ENCODE measurements at places on chromosomes 3 and 15.
A peak's percentile ranks its signal among the peaks of the same experiment; 100 is the strongest.

DNA sequence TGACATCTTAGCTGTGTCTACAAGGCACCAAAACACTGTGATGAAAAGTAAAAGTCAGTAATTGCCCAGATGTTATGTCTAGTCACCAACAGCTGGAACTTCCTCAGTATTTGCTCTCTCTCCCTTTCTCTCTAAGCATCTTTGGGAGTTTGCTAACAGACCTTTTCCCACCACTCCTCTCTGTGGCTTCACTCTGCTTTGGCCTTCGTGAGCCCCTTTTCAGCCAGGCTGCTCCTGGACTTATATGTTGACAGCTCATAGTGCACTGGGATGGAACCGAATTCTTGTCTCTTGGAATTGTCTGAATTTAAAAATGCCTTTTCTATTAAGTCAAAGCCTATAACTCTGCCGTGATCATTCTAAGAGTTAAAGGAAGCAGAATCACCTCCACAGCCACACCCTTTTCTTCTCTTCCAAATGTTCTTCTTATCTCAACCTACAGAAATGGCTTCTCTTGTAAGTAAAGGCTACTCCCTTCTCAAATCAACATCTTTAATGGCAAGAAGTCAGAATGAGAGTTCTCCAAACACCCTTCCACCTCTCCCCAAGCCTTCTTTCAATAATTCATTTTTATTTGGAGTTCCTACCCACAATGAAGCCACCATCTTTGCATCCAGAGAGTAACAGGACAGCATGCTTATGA, 17.2 kb upstream of the FOXP1 start:
- DNase-seq, result no peak

DNA sequence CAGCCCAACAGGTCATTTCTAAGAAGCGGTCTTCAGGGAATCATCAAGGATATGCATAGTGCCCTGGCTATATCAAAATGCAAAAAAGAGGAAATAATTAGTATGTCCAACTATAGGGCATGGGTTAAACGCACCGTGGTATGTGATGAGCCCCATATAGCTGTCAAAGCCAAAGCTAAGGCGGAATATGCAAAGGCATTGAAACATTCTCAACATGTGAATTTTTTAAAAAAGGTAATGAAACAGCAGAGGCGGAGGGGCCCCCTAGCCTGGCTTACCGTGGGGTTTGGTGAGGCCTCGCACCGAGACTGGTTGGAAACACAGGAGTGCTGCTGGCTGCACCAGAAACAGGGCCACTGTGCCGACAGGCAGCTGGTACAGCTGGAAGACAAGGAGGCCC, 23.2 kb downstream of the PLXND1 start:
- no peak for DNase-seq

DNA sequence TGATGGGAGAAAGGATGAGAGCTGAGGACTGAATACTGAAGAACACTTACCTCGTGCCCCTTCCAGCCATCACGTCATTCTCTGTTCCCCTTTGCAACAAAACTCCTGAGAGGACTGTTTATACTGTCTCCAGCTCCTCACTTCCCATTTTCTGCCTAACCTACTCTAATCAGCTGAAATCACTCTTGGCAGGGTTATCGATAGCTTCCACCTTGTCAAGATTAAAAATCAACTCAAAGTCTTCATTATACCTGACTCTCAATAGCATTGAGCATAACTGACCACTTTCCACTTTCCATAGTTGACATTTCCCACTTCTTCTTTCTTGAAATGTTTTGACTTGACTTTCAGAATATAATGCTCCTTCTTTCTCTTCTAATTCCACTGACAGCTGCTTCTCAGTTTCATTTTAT, 4.3 kb downstream of the BTBD1 start:
- DNase-seq, result no peak

DNA sequence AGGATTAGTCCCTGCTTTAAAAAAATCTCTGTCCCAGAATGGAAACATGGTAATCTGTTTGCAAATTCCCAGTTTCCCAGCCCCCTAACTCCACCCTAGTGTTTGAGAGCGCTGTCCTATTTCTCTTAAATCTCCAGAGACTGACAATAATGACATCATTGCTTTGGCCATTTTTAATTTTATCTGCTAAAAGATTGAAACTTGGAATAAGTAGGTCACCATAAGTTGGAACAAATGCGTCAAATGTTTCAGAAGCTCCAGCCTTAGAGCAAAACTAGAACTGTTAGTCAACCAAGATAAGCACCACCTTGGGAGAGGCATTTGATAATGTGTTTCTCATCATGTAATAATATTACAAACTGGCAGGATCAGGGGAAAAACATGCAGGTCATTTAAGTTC, 25.7 kb upstream of the MB21D2 start:
- no peak for DNase-seq

DNA sequence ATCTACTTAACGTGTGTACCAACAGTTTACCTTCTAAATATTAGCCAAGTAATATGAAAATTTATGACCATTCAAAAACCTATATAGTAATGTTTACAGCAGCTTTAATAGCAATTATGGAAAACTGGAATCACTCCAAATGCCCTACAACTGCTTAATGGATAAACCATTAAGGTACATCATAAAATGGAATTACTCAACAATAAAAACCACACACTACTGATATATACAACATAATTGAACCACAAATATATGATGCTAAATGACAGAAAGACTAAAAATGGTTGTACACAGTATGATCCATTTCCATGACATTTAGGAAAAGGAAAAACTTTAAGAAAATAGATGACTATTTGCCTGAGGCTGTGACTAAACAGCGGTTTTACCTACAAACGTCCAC, 467.1 kb upstream of the EPHA6 start:
- no peak for DNase-seq

DNA sequence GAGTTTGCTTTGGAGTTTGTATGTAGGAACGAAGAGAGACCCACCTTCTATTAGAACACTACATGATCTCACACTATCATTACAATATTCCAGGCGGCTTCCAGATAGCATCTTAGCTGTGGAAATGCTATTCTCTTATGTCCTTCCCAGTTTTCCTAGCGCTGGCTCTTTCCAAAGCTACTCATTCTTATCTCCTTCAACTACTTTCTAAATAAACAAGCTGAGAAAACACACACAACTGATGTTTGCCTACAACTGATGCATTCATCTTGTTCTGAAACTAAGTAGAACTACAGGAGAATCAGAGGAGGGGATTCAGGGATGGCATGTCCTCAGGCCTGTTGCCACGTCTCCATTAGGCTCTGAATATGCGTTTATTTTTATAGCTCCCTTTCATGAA, 108.9 kb downstream of the GREM1 start:
- no peak for DNase-seq

- no peak for DNase-seq
These were observed 465.3 kb upstream of the ALCAM start for GRCh38 chr3:104901396-104901795.

DNA sequence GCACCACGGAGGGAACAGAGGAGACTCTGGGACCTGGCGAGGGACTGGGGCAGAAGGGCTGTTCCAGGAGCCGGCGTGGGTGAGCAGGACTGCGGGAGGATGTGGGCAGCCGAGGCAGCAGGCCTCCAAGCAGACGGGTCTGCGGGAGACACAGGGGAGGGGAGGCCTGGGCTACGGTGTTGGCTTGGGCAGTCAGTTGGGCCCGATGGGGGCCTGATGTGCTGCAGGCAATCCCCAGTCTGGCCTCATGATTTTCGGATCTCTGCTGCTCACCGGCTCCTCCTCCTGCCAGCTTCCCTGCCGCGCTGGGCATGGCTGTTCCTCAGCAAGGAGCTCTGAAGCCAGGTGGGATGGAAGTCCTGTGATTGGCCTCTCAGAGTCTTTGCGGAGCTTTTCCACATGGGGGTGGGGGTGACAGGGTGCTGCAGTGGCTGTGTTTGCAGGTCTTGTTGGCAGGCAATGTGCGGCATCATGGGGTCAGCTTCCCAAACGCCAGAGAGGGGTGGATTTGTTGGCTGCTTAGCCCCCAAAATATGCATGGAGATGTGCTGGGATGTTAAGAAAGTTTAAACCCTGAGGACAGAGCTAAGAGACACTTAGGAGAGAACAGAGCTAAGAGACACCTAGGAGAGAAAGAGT, 19.3 kb downstream of the MINAR1 start:
- DNase-seq, result no peak

GRCh38 chr3:149620291-149621020, 37.4 kb downstream of the WWTR1 start:
- no peak for DNase-seq

DNA sequence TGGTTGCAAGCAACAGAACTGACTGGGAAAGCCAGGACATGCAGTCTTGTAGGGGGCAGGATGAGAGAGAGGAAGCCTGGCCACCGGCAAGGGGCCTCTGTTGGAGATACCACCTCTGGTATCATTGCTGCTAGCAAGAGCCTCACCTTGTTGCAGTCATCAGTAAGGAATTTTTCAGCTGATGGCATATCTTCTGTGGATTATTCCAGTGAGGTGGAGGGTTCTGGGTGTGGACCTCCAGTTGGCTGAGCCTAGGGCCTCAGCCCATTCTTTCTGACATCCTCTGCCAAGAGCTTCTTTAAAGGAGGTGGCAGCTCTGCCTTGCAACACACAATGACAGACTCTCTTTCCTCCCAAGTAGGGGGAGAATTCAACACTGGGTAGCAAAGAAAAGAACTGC, 128.9 kb downstream of the AQP9 start:
- no peak for DNase-seq

- no peak for DNase-seq
These were observed 269.8 kb downstream of the DIPK2A start for GRCh38 chr3:144241404-144241803.

- DNase-seq, result no peak
These were observed 162.4 kb upstream of the CGNL1 start for GRCh38 chr15:57213862-57214261.

- no peak for DNase-seq
These were observed 25.3 kb upstream of the SLC6A11 start for GRCh38 chr3:10790713-10791112.

GRCh38 chr3:87191641-87192040, 35.5 kb upstream of the CHMP2B start:
- DNase-seq, result no peak

DNA sequence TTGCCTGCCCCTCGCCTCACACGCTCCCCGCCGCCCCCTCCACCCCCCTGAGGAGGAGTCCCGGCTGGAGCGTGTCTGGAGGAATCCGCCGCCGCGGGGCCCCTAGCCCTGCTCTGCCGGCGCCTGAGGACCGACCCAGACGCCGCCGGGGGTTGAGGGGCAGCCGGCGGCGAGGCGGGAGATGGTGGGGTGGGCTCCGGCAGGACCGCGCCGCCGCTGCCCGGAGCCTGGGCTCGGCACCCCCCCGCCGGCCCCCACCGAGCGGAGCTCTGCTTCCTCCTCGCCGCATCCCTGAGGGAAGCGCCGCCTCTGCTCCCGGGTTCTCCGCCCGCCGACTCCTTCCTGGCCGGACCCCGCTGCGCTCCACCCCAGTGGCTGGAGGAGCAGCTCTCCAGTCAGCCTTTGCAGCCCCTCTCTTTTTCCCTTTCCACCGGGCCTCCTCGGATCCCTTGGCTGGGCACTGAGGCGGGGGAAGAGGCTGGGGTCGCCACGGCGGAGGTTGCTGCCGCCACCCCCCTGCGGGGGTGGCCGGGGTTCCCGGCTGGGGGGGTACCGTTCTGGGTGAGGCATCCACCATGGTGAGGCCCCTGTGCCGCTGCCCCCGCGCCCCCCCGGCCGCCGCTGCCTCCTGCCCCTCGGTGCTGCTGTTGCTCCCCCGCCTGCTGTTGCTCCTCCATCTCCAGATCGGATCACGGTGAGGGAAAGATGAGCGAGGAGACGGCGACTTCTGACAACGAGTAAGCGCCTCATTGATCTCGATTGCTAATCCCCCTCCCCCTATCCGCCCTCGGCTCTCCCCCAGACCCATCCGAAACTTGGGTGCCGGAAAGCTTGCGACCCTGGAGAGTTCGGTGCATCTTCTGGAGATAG, at the start of gene SPRED1:
Gene SPRED1 (plus strand): TSS at position 356 of the 870 bp plus-strand sequence. CDS start 350 bp downstream, at position 706.
- DNase-seq, result peak; percentile 1

DNA sequence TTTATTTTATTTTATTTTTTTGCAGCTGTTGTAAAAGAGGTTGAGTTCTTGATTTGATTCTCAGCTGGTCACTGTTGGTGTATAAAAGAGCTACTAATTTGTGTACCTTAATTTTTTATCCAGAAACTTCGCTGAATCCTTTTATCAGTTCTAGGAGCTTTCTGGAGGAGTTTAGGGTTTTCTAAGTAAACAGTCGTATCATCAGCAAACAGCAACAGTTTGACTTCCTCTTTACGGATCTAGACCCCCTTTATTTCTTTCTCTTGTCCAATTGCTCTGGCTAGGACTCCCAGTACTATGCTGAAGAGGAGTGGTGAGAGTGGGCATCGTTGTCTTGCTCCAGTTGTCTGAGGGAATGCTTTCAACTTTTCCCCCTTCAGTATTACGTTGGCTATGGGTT, 165.8 kb upstream of the KCNMB2 start:
- DNase-seq, result no peak

DNA sequence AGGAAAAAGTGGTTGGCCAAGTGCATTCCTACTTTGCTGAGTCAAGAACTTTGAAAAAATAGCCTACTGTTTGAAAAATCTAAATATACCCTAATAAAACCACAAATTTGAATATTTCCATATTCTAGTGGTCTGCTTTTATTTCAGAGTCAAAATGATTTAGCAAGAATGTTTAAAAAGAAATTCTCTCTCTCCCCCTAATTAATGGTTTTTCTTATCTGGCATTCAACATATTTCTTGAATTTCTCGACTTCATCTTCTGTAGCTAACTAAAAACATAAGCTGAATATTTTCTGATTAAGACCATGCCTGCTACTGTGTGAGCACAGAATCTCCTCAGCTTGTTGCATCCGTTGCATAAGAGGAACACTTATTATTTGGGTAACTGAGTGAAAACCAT, 563.5 kb upstream of the TBL1XR1 start:
- no peak for DNase-seq

GRCh38 chr3:62229908-62230307, 143.4 kb downstream of the FEZF2 start:
- DNase-seq, result no peak

GRCh38 chr15:57671636-57672035, 34.9 kb upstream of the POLR2M start:
- DNase-seq, result no peak

DNA sequence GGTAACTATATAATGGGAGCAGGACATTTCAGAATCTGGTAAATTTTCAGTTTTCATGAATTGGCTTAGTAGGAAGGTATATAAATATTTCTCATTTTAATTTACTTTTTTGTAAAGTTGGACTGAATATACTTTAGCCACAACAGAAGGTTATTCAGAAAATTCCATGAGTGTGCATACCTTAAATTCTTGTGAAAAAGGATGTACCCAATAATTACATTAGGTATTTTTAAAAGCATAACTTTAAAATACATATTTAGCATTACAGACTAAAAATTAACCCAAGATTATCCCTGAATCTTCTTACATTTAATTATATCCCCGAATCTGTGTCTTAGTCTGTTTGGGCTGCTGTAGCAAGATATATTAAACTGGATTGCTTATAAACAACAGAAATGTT, 24.9 kb upstream of the ATP11B start:
- DNase-seq, result no peak

- no peak for DNase-seq
These were observed 237.6 kb downstream of the ITPR1 start for GRCh38 chr3:4730719-4731118.

GRCh38 chr3:100537646-100538338, 45.4 kb downstream of the TMEM45A start:
- DNase-seq, result no peak

Data from activated T-helper 9 cell treated with anti-CD3 and anti-CD28 coated beads, Interleukin-2, amount 50 U/mL, for 16 hours (primary cell).